ENCODE measurements at places on chromosomes 1 and 21.
A peak's percentile ranks its signal among the peaks of the same experiment; 100 is the strongest.

GRCh38 chr21:44429894-44430293, 25.4 kb upstream of the LRRC3 start:
- DNase-seq: no peak

DNA sequence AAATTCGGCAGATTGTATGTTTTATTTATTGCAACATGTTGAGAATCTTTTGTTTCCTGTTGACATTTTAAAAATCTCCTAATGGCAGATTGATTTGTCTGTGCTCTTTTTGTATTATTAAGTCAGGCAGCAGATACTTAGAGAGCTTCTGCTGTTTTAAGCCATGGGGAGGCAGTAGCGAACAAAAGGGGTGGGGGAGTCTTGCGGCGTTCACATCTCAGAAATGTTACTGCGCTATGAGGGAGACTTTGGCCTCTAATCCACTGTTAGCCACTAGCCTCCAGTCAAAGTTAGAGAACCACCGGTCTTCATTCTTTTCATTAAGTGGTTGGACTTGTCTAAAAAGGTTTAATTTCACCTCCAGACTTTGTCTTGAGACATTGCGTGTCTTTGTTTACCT, 93.6 kb downstream of the DYRK1A start:
- DNase-seq: no peak

- no peak for DNase-seq
Observed at GRCh38 chr21:38954588-38955004, 148.9 kb downstream of the ETS2 start.

- DNase-seq: peak; percentile 47
Observed at GRCh38 chr1:36166938-36167905, 11.3 kb downstream of the MAP7D1 start.

DNA sequence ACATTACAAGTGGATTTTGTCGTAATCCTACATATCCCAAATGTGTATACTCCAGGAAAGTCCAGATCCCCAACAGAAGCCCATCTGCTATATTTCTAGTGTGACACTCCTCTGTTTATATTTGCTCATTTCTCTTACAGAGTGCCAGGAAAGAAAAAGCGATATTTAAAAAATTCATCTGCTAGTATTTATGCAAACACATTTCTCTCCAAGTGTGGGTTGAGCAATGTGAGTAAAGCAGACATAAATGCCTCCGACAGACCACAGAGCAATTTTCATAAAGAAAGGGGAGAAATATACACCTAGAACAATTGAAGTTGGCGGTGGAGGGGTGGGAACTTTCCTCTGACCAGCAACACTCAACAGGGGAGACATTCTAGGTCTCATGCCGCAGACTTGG, 22.2 kb upstream of the RAP1A start:
- no peak for DNase-seq

GRCh38 chr1:180954005-180954800, 41.5 kb downstream of the KIAA1614 start:
- peak; percentile 66 for DNase-seq

Measured in fibroblast of skin of right biceps (primary cell).